Epithelial cell of alveolus of lung (primary cell): ENCODE measurements at places on chromosomes 16 and 17. TPM values are rescaled to one million over a fixed set of nuclear protein-coding genes. Genes with fewer than 3 reads are reported as not detected.

GUCY2D gene
- total RNA-seq = under 0.01 TPM in 1 of 2 replicates, not detected in the other

TIMP2 gene
- total RNA-seq = 201 and 258 TPM in 2 replicates

IL4R gene
- total RNA-seq = 55.4 and 56.1 TPM in 2 replicates

TEX14 gene
- under 0.01 TPM in 1 of 2 replicates, not detected in the other for total RNA-seq

TTLL6 gene
- 2.5 TPM in 1 of 2 replicates, not detected in the other for total RNA-seq

GNG13 gene
- total RNA-seq = not detected in 2 replicates

ACSM2A gene
- total RNA-seq = not detected in 2 replicates

ORAI3 gene
- total RNA-seq = 39.7 and 90.1 TPM in 2 replicates

G6PC1 gene
- total RNA-seq = not detected in 2 replicates
